Stimulated activated CD8-positive, alpha-beta memory T cell treated with anti-CD3 and anti-CD28 coated beads, Interleukin-2, amount 100 ng/mL, for 1 hour (primary cell): ENCODE measurements at places on chromosomes 5 and 9.

- DNase-seq, result no peak
Measured at GRCh38 chr5:35863159-35863558, 6.5 kb downstream of the IL7R start.

GRCh38 chr5:126597156-126597555 is 2.1 kb upstream of the ALDH7A1 start:
- no peak for DNase-seq

GRCh38 chr9:127129073-127129717 is 6.8 kb upstream of the ANGPTL2 start:
- DNase-seq, result no peak

- DNase-seq, result no peak
Measured at GRCh38 chr9:86082870-86083269, 16.5 kb downstream of the GOLM1 start.

- no peak for DNase-seq
Measured at GRCh38 chr9:128712451-128713410, 10.4 kb downstream of the PKN3 start.

DNA sequence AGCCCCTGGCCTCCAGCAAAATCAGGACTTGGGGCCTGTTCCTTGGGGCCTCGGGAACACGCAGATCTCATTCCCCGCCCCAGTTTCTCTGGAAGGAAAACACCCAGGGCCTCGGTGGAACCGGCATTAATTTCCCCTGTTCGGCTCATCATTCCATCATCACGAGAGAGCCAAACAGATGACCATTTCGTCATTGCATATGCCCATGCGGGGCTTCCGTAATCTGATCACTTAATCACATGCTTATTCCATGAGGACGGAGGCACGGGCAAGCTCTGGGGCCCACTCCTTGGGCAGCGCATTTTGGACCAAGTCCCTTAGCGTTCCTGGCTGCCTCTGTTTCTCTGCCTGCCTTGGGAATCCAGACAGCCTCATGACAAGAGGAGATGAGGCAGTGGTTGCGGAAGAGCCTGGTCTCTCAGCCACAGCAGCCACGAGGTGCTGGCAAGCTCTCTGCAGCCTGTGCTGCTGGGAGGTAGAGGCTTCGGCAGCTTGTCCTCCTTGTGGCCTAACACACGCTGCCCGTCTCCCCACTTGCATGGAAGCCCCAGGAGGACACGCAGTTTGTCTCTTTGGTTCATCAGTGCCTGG is 65.0 kb upstream of the IER5L start:
- DNase-seq, result no peak

- no peak for DNase-seq
Measured at GRCh38 chr5:131264451-131265099, 722 bp downstream of the CDC42SE2 start.

GRCh38 chr5:169941542-169941941 is 38.8 kb downstream of the INSYN2B start:
- no peak for DNase-seq

- DNase-seq, result no peak
Measured at GRCh38 chr9:113409883-113410206, 630 bp downstream of the POLE3 start.

GRCh38 chr5:5246736-5247135 is 106.6 kb downstream of the ADAMTS16 start:
- no peak for DNase-seq

DNA sequence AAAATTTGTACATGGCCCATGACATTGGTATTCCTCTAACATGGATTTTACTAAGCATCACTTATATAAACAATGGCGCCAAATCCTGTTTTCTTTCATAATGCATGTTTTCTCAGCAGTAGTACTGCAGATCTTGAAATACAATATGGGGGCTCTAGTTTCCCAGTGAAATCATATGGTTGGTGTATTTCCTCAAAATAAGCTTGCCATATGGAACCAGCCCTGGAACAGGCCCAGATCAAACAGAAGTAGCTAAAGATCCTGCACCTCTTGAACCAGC is 163.9 kb downstream of the ZNF608 start:
- no peak for DNase-seq

DNA sequence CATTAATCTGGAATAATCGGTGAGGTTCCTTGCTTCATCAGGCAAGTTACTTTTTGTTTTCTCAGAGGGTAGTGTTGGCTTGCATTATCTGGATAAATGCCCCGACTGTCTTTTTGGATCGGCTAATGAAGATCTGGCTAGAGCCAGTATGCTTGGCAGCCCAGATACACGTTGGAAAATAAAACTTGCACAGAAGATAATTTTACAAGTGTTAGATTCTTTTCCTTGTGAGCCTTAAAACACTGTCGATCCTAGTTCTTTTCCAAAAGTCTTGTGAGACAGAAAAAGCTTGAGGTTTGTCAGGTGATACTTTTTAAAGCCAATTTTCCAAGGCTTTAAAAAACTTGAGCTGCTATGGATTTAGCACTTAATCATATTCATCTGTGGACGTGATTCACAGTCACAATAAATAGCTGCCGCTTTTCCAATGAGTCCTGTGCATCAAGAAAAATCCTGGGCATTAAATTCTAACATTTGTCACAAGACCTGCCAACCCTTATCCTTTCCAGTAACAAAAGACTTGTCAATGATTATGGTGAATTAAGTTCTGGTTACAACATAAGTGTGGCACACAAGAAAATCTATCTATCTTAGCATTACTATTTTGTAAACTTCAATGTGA is 68.5 kb downstream of the PRLR start:
- DNase-seq, result no peak

- DNase-seq, result no peak
Measured at GRCh38 chr9:127518091-127518856, 67.0 kb downstream of the LRSAM1 start.

GRCh38 chr5:175921061-175921730 is 46.9 kb downstream of the THOC3 start:
- no peak for DNase-seq

DNA sequence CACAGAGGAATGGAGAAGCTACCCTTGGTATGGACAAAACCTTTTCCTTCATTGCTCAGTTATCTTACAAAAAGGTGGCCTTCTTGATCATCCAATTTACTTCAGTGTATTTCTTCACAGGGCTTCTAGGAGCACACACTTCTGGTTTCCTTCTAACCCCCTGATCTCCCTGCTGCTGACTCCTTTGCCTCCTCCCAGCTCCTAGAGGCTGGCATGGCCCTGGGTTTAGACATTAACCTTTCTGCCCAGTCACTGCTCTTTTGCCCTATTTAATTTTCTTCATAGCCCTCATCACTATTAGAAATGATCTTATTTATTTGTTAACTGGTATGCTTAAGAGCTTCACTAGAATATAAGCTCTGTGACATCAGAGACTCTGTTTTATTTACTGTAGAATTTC is 63.2 kb downstream of the ANKRD55 start:
- DNase-seq, result no peak

DNA sequence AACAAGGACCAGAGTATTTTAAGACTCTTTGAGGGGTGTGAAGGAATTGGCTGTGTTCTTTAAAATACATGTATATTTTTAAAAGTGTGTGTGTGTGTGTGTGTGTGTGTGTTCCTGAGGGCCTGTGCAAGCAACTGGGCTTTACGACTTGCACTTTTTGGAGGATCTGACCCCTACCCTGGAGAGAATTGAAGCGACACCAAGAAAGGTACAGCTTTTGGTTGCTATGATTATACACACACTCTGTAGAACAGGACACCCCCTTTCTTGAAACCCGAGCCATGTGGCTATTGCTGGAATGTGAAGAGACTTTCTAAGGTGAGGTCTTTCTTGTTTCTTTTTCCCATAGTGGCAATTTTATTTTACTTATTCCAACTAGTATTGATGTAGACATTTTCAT is 988 bp downstream of the SHISAL2B start:
- DNase-seq, result no peak

- DNase-seq, result no peak
Measured at GRCh38 chr9:37582548-37583157, 6.5 kb upstream of the FBXO10 start.

DNA sequence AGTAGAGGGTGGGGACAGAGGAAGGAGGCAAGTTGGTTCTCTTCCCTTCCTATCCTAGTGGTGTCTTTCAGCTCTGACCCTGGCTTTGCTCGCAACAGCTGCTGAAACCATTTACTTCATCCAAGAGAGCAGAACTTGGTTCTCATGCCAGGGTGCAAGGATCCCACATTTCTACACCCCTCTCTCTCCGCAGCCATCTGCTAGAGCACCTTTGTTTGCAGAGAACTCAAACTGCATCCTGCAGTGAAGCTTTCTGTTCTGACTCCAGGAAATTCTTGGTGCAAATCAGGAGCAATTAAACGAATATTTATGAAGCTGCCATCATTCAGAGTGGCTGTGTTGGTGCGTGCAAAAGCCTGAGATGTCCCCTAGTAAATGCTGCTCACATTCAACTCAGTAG is 31.9 kb downstream of the NEUROG1 start:
- no peak for DNase-seq

DNA sequence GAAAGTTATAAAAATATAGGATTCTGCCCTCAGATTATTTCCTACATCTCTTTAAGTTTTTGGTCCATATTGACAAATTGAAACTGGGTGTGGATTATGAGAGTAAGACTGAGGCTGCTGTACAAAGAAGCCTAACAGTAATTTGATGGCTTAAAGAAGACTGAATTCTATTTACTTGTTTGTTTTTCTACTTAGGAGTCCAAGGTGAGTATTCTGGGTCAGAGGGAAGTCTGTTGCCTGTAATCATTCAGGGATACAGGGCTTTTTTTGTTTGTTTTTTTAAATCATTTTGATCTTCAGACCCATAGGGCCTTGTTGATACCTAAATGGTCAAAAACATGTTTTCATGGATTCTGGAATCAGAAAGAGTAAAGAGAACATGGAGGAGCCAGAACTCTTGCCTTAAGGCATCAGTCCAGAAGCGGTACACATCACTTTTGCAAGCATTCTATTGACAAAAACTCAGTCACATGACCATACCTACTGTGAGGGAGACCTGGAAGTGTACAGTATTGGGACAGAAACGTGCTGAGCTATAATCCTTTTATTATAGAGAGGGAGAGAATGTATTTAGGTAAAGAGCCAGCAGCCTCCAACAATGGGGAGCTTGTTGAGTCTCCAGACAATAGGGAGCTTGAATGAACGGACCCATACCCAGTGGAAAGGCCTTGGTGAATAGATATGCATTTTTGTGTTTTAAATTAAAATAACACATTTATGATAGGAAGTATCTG is 102.7 kb downstream of the LRRC70 start:
- DNase-seq, result no peak

DNA sequence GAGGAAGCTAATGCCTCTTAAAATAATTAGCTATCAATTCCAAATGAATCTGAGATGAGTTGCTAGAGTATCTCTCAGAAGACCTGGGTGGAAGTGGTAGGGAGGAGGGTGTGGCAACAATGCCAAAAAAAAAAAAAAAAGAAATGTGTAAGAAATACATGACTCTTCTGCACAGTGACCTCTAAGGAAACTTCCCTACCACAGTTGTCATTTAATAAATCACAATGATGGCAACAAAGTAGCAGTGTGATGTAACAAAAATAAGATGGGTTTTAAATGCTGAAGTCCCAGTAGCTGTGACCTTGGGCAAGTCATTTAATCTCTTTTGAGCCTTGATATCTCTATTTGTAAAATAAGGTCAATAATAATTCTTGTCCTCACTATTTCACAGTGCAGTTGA is 7.2 kb downstream of the FOXD1 start:
- DNase-seq, result no peak

GRCh38 chr5:42992088-42992879 is 47.8 kb downstream of the ANXA2R start:
- peak; percentile 55 for DNase-seq

DNA sequence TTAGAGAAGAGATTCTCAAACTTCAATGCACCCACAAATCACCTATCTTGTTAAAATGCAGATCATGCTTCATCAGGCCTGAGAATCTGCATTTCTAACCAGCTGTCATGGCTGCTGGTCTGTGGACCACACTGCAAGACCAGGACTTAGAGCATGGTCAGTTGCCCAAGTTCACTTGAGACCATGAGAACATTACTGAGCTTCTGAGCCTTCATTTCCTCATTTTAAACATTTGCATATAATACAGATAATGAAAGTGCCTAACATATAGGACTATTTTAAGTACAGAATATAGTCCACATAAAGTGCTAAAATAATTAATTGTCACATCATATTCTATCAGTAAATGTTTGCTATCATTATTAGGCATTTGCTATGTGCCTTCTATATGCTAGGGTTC is 260.8 kb upstream of the TNC start:
- no peak for DNase-seq

DNA sequence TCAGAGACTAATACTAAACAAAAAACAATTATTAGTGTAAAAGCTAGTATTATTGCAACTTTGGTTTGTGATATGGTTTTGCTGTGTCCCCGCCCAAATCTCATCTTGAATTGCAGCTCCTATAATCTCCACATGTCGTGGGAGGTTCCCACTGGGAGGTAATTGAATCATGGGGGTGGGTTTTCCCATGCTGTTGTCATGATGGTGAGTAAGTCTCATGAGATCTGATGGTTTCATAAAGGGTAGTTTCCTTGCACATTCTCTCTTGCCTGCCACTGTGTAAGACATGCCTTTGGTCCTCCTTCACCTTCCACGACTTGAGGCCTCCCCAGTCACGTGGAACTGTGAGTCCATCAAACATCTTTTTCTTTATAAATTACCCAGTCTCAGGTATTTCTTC is 325.9 kb upstream of the DAB2 start:
- DNase-seq, result no peak

DNA sequence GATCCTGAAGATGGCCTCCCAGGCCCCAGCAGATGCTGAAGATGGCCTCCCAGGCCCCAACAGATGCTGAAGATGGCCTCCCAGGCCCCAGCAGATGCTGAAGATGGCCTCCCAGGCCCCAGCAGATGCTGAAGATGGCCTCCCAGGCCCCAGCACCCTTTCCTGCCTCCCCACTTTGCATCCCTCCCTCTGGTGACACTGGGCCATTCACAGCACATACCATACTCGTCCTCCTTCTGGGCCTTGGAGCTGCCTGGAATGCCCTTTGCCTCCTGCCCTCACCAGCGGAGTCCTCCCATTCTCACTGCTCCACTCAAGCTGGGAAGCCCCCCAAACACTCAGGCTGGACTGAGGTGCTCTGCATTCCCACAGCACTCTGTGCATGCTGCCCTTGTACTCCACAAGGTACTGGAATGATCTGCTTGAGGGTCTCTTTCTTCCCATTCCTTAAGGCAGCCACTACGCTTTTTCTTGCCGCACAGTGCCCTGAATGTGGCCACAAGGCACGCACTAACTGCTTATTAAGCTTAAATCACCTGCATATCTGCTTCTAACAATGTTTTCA is 550.0 kb downstream of the BNC2 start:
- no peak for DNase-seq

DNA sequence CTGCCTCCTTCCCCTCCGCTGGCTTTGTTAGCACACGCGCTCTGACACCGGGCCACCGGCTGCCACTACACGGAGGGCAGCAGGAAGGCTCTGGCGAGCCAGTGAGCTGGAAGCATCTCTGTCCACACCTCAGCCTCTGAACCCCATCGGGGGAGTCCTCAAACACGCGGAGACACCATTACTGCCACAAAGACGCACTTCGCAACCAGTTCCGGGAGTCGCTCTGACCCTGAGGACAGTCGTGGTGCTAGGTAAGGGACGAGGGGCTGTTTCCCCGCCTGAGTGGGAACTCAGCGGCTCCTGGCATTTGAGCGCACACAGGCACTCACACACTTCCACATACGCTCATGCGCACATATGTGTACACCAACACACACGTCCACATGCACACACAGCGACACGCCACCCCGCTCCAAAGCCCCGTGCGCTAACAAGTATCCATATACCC is 160.0 kb downstream of the C9orf152 start:
- no peak for DNase-seq
